ENCODE measurements at places on chromosomes 11 and 22. TPM values are rescaled to one million over a fixed set of nuclear protein-coding genes. Genes with fewer than 3 reads are reported as not detected.

The MS4A15 gene
- total RNA-seq: not detected

The NELL1 gene
- not detected for total RNA-seq

The OR51B5 gene
- not detected for total RNA-seq

The SORL1 gene
- total RNA-seq: 0.38 TPM

The SLC43A1 gene
- 15.5 TPM for total RNA-seq

The KCNJ5 gene
- 0.16 TPM for total RNA-seq

The YPEL4 gene
- 0.16 TPM for total RNA-seq

The ABCG4 gene
- total RNA-seq: under 0.01 TPM

The C11orf58 gene
- total RNA-seq: 185 TPM

The RPS13 gene
- total RNA-seq: 764 TPM

The FBLN1 gene
- total RNA-seq: 0.16 TPM

The LINC01488 gene
- not detected for total RNA-seq

The CRYBA4 gene
- not detected for total RNA-seq

The CENATAC gene
- total RNA-seq: 20.0 TPM

The SCGB1A1 gene
- not detected for total RNA-seq

The P4HA3 gene
- 31.0 TPM for total RNA-seq

The IL18BP gene
- total RNA-seq: 6.0 TPM

The NAALADL1 gene
- total RNA-seq: 8.8 TPM

The ADORA2A gene
- 13.4 TPM for total RNA-seq

The TP53I11 gene
- 38.1 TPM for total RNA-seq

The CD81 gene
- 172 TPM for total RNA-seq

The EMID1 gene
- total RNA-seq: 3.5 TPM

The TRIM49 gene
- total RNA-seq: not detected

The SYCE3 gene
- not detected for total RNA-seq

The CTTN gene
- total RNA-seq: 405 TPM

The BIRC3 gene
- total RNA-seq: 17.7 TPM

The MUC6 gene
- total RNA-seq: not detected

The OR52A1 gene
- not detected for total RNA-seq

The ADM2 gene
- total RNA-seq: 3.2 TPM

The PLA2G6 gene
- 8.3 TPM for total RNA-seq

The KLHL35 gene
- 1.5 TPM for total RNA-seq

The P2RY6 gene
- total RNA-seq: not detected

The GGTLC2 gene
- not detected for total RNA-seq

The CENPM gene
- 38.7 TPM for total RNA-seq

The SAA4 gene
- total RNA-seq: not detected

The SLC25A45 gene
- 0.81 TPM for total RNA-seq

The OVOL1 gene
- not detected for total RNA-seq

The CTR9 gene
- 22.2 TPM for total RNA-seq

The CD6 gene
- under 0.01 TPM for total RNA-seq
